ENCODE measurements at places on chromosomes 3 and 15. TPM values are rescaled to one million over a fixed set of nuclear protein-coding genes. Genes with fewer than 3 reads are reported as not detected.

The HPS3 gene
- 22.9 TPM for total RNA-seq

The DUOXA2 gene
- total RNA-seq = not detected

The ZNF860 gene
- 0.81 TPM for total RNA-seq

The BNC1 gene
- total RNA-seq = 1.2 TPM

The SMC4 gene
- total RNA-seq = 97.2 TPM

The GOLGA6A gene
- total RNA-seq = 0.14 TPM
